ENCODE measurements at places on chromosomes 5 and 9.
A peak's percentile ranks its signal among the peaks of the same experiment; 100 is the strongest.

- DNase-seq: peak; percentile 23
Observed at GRCh38 chr9:137552022-137552768, 516 bp downstream of the MRPL41 start.

DNA sequence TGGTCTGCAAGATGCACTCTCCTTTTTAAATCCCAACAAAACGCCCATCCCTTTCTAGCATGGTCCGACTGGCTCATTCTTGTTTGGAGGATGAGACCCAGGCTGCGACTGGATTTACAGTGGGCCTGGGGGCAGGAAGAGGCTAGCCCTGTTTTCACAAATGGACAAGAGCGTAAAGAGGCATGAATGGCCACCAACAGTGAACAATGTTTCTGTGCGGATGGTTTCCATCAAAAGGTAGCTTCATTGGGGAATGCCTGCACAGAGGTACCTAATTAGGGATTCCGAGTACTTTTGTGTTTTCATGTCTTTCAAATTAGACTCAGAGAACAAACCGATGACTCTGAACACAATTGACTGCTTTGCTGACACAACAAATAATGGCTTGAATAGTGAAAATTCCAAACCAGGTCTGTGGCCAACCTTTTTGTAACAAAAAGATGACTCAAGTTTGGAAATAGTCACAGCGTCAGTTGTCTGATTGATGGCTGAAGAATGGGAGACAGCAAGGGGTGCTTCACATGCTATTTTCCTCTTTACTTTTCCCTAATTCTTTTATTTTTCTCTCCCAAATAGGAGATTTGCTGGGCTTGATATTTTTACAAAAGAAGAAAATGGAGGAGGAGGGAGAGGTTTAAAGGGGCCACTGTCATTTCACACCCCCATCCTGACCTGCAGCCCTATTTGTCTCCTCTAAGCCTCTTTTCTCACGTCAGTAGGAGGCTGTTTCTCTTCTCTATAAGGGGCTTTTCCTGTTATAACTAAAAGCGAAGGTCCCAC, 208.1 kb upstream of the S1PR3 start:
- no peak for DNase-seq

- no peak for DNase-seq
Observed at GRCh38 chr9:95007226-95007869, 280.8 kb downstream of the AOPEP start.

DNA sequence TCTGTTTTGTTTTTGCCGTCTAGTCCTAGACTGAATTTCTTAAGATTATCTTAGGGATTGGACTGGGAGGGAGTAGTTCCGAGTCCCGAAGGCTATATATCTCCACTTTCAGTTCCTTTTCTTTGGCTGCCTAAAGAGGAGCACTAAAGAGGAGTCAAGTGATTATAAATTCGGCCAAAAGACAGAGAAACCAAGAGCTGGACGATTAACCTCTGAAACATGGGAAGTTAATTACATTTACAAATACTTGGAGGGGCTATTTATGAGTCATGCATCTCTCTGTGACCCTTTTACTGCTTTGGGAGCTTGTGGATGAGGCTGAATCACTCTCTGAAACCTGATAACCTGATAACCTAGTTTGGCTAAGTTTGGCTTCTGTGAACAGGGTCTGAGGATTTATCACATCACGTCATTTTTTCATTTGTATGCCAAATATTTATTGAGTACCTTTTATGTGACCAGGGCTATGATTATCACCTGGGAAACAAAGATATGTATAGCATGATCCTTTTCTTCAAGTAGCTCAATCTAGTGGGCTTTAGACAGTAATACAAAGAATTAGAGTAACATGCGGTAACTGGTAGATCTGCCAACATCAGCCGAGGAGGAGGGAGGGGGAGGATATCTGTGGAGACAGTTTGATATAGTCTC, 180.9 kb downstream of the CD180 start:
- DNase-seq: no peak

GRCh38 chr9:13332571-13332970, 53.1 kb upstream of the MPDZ start:
- DNase-seq: no peak

DNA sequence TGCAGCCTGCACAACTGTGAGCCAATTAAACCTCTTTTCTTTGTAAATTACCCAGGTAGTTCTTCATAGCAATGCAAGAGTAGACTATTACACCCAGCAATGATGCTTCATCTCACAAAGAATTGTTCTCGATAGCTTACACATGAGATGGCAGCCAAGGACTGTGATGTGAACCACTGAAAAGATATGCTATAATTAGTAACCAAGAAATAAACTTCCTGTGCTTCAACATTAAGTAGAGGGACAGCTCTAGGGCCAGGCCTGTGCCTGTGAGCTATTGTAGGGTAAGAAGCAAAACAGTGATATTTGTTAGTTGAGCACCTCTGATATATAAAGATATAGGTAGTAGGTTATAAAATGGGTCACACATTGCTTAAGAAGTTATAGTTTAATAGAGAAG, 41.8 kb upstream of the DPYSL3 start:
- DNase-seq: no peak

GRCh38 chr5:19855031-19855430, 133.0 kb downstream of the CDH18 start:
- DNase-seq: no peak

- no peak for DNase-seq
Observed at GRCh38 chr5:40150896-40151295, 528.8 kb upstream of the PTGER4 start.

GRCh38 chr9:7508516-7508915, 291.1 kb downstream of the DMAC1 start:
- DNase-seq: no peak

GRCh38 chr5:148965511-148966265, 97.2 kb downstream of the SH3TC2 start:
- no peak for DNase-seq

DNA sequence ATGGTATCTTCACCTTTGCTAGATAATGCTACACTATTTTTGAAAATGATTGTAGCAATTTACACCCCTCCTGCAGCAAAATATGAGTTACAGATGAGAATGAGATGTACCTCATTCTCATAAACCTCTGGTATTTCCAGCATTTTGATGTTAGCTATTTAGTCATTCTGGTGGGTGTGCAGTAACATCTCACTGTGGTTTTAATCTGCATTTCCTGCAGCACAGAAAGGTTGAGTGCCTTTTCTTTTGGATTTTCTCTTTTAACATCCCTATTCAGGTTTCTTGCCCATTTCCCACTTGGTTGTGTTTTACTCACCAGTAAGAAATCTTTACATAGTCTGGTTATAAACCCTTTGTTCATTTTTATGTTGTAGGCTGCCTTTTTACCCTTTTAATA, 206.2 kb downstream of the NR3C1 start:
- no peak for DNase-seq

DNA sequence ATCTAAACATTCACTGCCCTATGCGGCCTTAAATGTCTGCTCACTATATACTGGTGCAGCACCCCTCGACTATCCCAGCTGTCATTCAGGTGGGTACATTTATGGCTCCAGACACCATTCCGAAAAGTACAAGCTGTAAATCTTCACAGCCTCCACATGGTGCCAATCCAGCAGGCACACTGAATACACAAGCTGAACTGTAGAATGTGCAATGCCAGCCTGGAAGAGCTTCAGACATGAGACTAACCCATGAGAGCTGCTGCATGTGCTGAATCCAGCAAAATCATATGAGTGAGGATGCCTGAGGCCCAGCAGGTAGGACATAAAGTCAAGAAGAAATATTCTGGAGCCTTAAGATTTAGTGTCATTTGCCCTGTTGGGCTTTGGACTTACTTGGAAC, 483.8 kb upstream of the GRIA1 start:
- DNase-seq: no peak

DNA sequence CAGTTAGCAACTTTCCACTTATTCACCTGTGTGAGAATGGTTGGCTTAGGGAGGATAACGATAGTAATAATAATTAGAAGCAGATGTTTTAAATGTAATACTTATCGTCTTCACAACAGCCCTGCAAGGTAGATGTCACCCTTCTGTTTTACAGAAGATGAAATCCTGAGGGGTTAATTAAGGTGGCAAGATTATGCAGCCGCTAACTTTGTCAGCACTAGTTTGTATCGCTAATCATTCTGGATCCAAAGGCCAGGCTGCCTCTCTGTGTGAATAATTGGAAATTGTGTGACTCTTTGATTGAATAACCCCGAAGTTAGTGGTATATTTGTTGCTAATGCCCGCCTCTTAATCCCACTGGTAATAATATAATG, 635 bp downstream of the IFT74 start:
- DNase-seq: no peak

- no peak for DNase-seq
Observed at GRCh38 chr5:132870801-132871200, 2.7 kb upstream of the LEAP2 start.

- no peak for DNase-seq
Observed at GRCh38 chr5:171524466-171524865, 105.0 kb downstream of the FGF18 start.

DNA sequence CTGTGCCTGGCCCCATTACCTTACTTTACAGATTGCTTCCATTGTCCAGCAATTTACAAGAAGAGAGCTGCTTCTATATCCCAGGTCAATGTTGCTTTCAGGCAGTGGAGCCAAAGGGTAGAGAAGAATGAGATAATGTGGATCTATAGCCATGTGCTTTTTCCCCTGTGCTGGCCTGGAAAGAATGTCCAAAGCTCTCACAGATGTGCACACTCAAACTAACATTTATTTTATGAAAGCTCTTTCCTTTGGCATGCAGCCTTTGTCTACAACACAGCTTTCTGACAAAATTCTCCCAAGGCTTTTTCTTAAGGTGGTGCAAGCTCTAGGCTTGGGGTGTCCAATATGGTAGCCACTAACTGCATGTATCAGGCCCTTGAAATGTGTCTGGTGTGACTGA, 217.3 kb downstream of the LRRC70 start:
- DNase-seq: no peak

DNA sequence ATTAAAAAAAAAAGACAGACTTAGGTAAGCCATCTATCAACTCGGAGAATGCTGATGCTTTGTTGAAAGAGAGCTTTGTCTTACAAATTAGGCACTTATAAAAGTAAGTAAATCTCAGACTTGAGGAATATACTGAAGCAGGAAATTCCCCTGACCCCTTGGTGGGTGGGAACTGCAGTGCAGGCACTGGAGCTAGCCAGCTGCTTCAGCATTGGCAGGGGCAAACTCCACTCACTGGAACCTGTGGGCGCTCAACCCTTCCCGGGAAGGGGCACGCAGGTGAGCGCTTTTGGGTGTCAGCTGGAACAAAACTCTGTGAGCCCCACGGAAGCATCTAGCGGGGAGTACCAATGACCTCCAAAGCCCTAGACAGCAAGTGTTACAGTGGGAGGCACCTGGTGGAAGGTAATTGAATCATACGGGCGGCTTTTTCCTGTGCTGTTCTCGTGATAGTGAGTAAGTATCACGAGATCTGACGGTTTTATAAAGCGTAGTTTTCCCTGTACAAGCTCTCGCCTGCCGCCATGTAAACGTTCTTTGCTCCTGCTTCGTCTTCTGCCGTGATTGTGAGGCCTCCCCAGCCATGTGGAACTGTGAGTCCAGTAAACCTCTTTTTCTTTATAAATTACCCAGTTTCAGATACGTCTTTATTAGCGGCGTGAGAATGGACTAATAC, 628.0 kb upstream of the CDH18 start:
- DNase-seq: no peak

DNA sequence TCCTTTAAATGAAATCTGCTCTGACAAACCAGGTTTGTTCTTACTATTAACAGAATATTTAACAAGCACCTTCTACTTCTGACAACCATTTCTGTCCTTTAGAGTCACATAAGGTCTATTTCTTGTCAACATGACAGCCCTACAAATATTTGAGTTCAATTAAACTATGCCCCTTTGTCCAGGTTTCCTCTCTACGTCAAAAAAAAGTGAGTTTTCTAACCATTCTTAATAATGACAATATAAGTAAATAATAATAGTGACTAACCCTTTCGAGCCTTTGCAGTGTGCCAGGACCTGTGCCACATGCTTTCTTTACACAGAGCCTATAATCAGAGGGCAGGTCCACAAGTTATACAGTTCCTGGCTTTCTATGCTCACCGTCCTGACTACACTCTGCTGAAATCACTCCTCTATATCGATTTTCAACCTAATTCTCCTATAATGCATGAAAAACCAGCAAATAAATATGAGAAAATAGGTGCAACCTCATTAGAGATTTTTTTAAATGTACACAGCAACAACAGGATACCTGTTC, 115.0 kb downstream of the CDK5RAP2 start:
- no peak for DNase-seq

DNA sequence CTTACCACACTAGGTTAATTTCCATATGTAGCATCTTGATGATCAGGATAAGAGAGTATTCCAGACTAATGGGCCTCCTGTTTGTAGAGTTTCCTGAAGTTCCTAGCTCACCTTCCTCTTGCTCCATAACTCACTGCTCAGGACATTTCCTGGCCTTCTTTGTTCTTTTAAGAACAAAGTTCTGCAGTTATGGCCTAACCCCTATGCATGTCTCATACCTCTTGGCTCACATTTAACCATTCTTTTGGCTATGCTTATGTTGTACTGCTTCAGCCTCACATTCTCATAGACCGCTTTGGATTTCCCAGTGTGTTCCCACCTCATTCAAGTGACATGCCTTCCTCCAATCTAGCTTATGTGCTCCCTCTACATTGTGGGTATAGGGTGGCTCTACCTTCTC, 40.5 kb upstream of the HMGCS1 start:
- no peak for DNase-seq

- DNase-seq: no peak
Observed at GRCh38 chr5:32754284-32754683, 43.2 kb downstream of the NPR3 start.

GRCh38 chr9:14214065-14214684, 99.8 kb downstream of the NFIB start:
- no peak for DNase-seq

- no peak for DNase-seq
Observed at GRCh38 chr9:6924988-6925563, 167.3 kb downstream of the KDM4C start.

DNA sequence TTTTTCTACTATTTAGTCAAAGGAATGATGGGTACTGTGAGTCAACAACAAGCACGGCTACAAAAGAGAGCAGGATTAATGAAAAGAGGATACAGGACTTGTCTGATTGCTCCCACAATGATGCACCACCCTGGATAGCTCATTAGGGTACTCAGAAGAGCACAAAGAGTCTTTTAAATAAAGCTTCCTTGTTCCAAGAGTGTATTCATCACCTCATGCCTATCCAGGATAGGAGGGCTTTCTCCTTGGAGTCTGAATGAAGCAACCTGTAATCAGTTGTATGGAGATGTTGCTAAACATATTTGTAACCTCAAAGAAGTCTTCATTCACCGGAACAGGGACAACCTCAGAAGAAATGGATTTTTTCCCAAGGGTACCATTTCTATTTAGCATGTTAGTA, 219.5 kb upstream of the TMEM161B start:
- DNase-seq: no peak

GRCh38 chr5:58739051-58739450, 156.2 kb downstream of the RAB3C start:
- DNase-seq: no peak

- DNase-seq: no peak
Observed at GRCh38 chr5:61966997-61967396, 339.0 kb upstream of the KIF2A start.

DNA sequence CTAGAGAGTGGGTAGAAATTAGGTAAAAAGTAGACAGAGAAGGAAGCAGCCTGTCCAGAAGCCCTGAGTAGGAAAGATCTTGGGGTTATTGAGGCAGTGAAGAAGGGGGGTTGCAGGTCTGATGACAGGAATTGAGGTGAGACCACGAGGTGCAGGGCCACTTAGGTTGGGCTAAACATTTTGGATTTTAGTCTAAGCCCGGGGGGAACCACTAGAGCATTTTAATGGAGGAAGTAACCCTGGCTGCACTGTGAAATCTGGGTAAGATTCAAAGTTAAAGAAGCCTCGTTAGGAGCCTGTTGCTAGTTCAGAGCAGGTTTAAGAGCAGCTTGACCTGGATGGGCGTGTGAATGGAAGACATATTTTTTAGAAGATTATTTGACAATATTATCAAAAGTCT, 38.3 kb downstream of the MAP3K1 start:
- no peak for DNase-seq
